ENCODE measurements at places on chromosomes 3 and 15.

DNA sequence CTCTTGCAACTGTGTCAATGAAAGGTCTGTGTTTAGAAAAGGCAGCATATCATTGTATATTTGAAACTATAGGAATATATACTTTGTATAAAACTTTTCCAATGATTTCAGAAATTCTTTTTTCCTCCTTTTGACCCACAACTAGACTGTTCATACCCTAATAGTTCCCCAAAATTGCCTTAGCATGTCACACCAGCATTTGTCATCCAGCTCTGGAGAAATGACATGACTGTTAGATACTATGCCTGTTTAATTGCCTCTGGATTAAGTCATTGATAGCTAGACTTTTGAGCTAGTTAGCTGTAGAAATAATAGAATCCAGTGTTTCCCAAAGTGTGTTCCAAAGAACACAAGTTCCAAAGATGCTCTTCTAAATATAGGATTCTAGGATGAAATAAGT is 32.4 kb downstream of the B3GALNT1 start:
- H3K4me1 ChIP-seq = no peaks in the 10 kb centered on the region
- no peaks in the 10 kb centered on the region for H3K36me3 ChIP-seq
- H3K4me3 ChIP-seq = no peak overlapping the region
- no peaks in the 10 kb centered on the region for H3K27me3 ChIP-seq
- no peak overlapping the region for H3K27ac ChIP-seq

DNA sequence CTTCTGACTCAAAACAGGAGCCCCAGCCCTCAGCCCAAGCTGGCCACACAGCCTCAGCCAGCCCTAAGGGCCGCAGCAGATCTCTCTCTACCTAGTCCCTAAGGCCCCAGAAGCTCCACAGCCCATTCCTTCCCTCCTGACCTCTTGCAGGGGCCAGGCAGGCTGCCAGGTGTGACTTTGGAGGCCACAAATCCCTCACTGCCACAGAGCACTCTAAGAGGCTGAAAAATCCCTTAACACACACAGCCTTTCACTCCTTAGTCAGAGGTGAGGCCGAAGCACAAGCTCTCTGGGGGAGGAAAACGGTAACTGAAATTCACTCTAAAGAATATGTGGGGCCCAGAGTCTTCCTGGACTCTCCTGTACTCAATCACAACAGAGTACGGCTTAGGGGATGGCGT is 23.3 kb downstream of the LRRC2 start:
- no peak overlapping the region for H3K27ac ChIP-seq
- no peaks in the 10 kb centered on the region for H3K36me3 ChIP-seq
- no peaks in the 10 kb centered on the region for H3K4me1 ChIP-seq
- no peaks in the 10 kb centered on the region for H3K27me3 ChIP-seq
- DNase-seq = no peak

- no peaks in the 10 kb centered on the region for H3K27me3 ChIP-seq
- H3K4me3 ChIP-seq = no peak overlapping the region
Measured at GRCh38 chr15:89171136-89172072, 50.0 kb downstream of the RLBP1 start.

GRCh38 chr3:36796161-36796560 is 31.8 kb upstream of the DCLK3 start:
- H3K36me3 ChIP-seq = no peaks in the 10 kb centered on the region
- no peaks in the 10 kb centered on the region for H3K27me3 ChIP-seq
- H3K27ac ChIP-seq = no peak overlapping the region
- DNase-seq = no peak
- H3K4me1 ChIP-seq = no peaks in the 10 kb centered on the region
- no peak overlapping the region for H3K4me3 ChIP-seq

- no peaks in the 10 kb centered on the region for H3K27me3 ChIP-seq
- H3K4me3 ChIP-seq = no peak overlapping the region
Measured at GRCh38 chr3:30524357-30525040, 81.9 kb upstream of the TGFBR2 start.

DNA sequence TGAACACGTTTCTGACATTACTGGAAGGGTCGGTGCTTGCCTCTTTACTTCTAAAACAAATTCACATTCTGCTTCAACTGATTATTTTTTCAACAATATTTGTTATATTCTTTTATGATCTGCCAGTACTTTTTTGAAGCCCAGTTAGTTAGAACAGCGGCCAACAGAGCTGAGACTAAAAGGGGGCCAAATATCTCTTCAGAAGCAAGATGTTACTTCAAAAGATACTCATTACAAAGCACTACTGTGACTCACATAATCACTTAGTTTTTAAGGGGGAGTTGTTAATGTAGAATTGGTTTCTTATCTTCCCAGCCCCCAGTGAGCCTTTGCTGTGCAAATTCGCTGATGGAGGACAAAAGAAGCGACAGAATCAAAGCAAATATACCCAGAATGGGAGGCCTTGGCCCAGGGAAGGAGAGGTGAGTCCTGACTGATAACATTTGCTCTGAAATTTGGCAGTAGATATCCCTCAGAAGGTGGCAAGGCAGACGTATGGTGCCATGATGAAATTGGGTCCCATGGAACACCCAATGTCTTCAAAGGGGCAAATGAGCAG is 587.8 kb downstream of the RBMS3 start:
- no peaks in the 10 kb centered on the region for H3K4me1 ChIP-seq
- H3K36me3 ChIP-seq = no peaks in the 10 kb centered on the region
- H3K4me3 ChIP-seq = no peak overlapping the region
- DNase-seq = no peak
- no peaks in the 10 kb centered on the region for H3K27me3 ChIP-seq

DNA sequence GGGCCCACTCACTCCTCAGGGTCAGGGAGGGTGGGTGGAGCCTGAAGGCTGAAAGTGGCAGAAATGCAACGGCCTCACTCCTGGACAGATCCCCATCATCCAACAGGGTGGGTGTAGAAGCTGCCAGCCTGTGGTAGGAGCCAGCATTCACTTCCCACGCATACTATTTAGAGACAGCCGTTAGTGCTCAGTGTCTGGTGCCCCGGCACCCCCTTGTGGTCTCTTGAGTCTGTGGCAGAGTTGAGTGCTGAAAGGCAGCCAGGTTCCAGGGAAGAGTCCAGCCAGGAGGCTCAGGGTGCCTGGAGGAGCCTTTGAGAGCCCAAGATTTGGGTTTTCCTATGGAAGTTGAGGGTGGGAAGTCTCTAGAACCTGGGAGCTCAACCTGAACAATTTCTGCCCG is 2.1 kb upstream of the GNAT1 start:
- no peak overlapping the region for H3K27ac ChIP-seq
- H3K4me3 ChIP-seq = no peak overlapping the region
- no peaks in the 10 kb centered on the region for H3K27me3 ChIP-seq
- H3K36me3 ChIP-seq = no peaks in the 10 kb centered on the region

GRCh38 chr15:72168131-72168807 is 29.3 kb downstream of the GRAMD2A start:
- no peaks in the 10 kb centered on the region for H3K36me3 ChIP-seq
- H3K4me1 ChIP-seq = peaks cover 26% of the 10 kb centered on the region
- DNase-seq = no peak
- no peak overlapping the region for H3K4me3 ChIP-seq
- no peak overlapping the region for H3K27ac ChIP-seq
- peaks cover 38% of the 10 kb centered on the region for H3K27me3 ChIP-seq

- H3K4me3 ChIP-seq = no peak overlapping the region
- no peaks in the 10 kb centered on the region for H3K4me1 ChIP-seq
- H3K27ac ChIP-seq = no peak overlapping the region
- DNase-seq = no peak
- no peaks in the 10 kb centered on the region for H3K36me3 ChIP-seq
Measured at GRCh38 chr3:37519661-37520060, 342.0 kb upstream of the CTDSPL start.

DNA sequence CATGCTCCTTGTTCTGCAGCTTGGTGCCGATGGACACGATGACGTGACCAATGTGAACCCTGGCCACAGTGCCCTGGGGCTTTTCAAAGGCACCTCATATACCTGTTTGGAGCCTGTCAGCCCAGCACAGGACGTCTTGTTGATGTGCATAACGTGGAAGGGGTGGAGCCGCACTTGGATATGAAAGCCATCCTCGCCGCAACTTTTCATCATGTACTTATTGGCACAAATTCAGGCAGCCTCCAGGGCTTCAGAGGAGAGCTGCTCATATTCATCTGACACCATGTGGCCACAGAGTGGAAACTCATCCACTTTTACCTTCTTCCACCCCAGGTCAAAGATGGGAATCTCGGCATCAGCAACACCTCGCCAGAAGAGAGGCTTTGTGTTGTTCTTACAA is 24.7 kb downstream of the POPDC2 start:
- H3K27ac ChIP-seq = no peak overlapping the region
- no peaks in the 10 kb centered on the region for H3K36me3 ChIP-seq
- no peak overlapping the region for H3K4me3 ChIP-seq
- no peak for DNase-seq
